ENCODE measurements at places on chromosomes 16 and 17.

GRCh38 chr17:78117027-78117981 is 11.3 kb downstream of the TMC6 start:
- no peak for DNase-seq

DNA sequence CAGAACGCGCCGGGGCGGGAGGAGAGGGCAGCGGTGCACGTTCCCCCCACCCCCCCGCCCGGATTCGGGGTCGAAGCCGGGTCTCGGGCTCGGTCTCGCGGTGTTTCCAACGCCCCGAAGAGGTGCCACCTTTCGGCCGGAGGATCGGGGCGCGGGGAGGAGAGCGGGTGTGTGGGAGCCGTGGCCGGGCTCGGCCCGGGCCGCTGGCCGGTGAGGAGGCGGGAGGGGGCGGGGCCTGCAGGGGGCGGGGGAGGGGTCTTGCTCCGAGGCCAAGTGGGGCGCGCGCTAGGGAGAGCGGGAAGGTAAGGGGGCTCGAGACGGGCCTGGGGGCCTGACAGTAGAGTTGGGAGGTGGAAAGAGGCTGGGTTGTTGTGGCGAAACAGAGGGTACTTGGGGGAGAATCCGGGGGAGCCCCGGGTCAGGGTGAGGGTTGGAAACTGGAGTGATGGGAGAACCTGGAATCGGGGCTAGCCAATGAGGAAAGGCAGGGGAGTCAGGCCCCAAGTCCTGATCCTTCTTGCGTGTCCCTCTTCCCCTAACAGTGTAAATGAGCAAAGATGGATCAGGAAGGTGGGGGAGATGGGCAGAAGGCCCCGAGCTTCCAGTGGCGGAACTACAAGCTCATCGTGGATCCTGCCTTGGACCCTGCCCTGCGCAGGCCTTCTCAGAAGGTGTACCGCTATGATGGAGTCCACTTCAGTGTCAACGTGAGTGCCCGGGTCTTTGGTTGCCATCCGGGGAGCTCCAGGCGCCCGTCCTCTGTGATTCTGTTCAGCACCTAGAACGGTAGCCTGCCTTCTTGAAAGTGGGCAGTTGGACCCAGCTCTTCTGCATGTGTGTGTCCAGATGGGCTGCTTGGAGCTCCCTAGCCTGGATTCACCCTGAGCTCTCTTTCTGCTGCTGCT is 873 bp downstream of the SETD1A start:
- no peak for DNase-seq

GRCh38 chr17:80416940-80417293 is 1.9 kb downstream of the ENDOV start:
- no peak for DNase-seq

DNA sequence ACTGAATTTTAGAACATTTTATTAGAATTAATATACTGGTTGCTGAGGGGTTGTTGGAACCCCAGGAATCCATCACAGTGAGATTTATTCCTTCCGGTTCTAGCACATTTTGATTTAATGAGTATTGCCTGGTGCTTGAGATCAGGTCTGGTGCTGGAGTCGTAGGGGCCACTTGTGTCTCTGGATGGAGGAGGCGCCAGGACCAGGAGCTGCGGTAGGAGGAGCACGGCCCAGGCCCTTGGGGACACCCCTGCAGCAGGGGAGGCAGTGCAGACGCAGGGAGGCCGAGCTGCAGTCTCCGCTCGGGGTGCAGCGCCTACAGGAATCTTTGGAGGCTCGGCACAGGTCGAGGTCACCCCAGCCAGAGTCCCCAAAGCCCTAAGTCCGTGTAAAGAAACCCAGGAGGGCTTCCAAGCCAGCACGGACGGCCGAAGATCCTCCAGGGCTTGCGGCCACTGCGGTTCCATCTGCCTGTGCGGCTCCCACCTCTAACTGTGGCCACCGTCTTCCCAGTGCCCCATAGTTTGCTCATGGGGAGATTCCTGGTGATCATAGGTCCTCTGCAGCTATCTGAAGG is 66.2 kb upstream of the CREBBP start:
- no peak for DNase-seq

DNA sequence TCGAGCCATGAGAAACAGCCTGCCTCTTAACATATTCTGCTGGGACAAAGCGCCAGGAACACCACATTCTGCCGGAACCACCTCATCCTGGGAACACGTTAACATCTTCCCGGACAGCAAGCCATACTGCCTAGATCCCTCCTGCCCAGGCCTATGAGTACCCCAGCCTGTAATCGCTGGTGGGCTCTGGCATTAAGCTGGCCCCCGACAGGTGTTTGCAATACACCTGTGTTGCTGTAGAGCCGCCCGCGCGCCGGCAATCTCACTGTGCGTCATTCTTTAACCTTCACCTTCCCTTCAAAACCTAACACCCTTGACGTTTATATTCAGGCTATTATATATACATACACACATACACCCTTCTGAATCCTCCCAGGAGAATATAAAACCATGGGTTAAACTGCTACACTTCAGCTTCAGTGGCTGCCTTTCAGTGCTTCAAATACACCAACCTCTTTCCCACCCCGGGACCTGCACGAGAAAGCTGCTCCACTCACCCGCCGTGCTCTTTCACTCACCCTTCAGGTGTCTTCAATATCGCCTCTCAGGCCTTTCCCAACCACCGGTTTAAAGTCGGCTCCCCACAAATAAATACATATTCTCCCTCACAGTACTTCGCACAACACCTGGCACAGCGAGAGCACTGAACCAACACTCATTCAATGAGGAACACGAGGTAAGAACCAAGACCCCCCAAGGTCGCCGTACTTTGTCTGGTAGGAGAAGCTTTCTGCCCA is 1.0 kb upstream of the ENDOV start:
- DNase-seq = no peak

DNA sequence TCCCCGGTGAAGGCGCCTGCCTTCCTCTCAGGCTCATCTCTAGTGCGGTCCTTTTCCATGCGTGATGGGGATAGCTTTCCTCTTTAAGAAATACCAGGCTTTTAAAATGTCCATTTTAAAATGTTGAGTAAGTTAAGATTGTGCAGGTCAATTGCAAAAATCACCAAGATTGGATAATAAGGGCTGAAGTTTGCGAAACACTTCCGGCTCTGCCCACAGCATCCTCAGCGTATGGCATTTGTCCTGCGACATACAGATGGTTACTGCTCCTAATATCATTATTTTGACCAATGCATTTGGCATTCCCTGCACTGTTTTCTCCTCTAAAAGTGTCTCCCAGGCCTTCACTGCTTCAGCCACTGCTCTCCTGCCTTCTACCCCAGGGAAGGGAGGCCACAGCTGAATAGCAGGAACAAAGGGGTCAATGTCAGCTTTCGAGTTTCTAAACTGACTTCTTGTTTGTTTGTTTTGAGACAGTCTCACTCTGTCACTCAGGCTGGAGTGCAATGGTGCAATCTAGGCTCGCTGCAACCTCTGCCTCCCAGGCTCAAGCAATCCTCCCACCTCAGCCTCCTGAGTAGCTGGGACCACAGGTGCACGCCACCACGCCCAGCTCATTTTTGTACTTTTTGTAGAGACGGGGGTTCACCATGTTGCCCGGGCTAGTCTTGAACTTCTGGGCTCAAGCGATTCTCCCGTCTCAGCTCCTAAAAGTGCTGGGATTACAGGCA is 91.9 kb downstream of the CRISPLD2 start:
- no peak for DNase-seq

GRCh38 chr16:72959301-72959996 is 88.5 kb downstream of the ZFHX3 start:
- DNase-seq = no peak

GRCh38 chr17:17710728-17711541 is 29.7 kb downstream of the RAI1 start:
- peak; percentile 66 for DNase-seq

DNA sequence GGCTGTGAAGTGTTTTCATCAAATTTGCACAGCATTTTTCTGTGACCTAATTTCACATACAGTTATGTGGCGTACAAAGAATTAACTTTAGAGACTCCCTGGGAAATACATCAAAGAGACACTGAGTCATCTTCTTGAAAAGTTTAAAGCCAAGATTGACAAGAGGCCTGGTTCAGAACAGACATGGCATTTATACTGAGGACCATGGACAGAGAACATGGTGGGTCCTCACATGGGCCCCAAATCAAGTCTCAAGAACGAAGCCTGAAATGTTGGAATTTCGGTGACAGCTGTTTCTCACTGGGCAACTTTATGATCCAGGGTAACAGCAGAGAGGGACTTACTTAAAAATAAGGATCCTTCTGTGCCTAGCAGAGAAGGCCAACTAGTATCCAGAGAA is 311.5 kb upstream of the KCNJ16 start:
- no peak for DNase-seq

GRCh38 chr16:86496929-86497461 is 13.3 kb upstream of the FOXF1 start:
- no peak for DNase-seq

DNA sequence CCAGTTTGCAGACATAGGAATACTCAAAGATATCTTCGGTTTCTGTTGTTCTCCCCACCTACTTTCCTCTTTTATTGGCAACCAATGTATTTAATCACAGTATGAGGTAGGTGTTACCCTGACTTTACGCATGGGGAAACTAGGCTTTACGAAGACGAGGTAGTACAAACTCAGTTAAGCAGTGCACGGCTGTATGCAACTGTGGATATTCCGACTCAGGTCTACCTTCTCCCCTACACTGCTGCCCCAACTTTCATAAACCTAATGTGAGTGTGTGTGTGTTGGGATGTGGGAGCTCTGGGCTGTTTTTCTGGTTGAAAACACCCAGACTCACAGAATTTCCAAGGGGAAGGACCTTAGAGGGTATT is 1.2 kb upstream of the GPT2 start:
- DNase-seq = no peak

DNA sequence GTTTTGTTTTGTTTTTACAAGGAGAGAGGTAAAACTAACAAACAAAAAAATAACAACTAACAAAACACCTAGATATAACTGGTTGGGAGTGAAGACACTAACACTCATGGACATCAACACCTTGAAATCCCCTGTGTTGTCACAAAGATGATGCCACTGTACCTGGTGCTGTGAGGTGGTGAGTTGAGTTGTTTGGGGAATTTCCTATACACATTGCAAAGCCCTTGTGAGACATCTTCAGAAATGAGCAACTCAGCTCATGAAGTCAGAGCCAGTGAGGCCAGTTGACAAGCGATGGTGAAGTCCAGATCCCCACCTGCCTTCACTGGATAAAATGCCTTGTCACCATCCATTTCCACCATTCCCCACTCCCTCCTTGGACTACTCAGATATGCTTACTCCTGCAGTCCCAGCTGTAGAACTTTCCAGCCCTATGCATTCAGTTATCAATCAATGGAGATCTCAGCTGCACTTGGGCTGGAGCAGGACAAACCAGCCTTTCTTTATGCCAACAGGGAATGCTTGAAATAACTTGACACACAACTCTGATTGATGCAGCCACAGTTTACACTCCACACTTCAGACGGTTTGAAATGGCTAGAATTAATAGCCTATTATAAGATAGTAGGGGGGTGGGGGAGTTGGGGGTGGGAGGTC is 22.2 kb downstream of the ANKFN1 start:
- no peak for DNase-seq

DNA sequence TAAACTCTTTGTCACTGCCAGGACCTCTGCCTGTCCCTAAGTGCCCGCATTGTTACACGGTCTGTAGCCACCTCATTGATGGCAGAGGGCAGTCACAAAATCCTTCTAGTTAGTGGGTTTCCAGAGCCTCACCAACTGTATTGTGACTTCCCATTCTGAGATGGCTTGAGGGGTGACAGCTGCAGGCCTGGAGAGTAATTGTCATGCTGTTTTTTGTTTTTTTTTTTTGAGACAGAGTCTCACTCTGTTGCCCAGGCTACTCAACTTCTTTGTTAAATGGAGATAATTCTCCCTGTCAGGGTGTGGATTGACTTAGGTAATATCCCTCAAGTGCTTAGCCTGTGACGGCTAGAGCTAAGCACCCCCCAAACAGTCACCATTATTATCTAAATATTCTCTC is 77.9 kb downstream of the SDR42E1 start:
- DNase-seq = no peak

DNA sequence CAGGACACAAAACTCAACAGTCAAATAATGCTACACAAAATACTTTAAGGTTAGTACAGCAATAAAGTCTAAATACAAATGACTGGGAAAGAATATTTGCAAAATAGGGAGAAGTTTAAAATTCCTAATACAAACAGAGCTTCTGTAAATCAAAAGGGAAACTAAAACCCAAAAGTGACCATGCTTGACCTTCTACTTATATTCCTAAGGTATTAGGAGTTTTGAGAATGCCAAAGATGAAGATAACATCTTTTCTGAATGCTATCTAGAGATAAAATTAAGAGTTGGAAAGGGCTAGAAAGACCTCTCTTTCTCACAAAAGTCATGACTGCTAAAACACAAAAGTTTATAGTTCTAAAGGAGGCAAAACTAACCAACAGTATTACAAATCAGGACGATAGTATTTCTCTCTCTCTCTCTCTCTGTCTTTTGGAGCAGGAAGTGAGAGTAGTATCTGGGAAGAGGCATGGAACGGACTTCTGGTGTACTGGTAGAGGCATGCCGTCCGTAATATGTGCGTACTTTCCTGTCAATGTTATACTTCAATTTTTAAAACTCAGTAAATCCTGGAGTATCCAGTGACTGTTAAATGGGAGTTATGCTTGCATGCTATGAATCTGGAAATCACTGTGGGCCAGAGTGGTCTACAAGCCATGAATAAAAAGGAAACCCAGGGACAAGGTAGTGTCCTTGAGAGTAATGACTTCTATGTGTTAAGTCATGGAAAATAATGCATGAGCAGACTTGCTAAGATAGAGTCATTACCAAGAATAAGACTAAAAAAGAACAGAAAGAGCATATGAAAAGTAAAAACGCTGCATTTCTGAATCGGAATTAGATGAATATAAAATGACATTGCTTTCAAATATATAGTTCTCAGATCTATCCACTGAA is 49.7 kb upstream of the ANKFY1 start:
- DNase-seq = no peak

DNA sequence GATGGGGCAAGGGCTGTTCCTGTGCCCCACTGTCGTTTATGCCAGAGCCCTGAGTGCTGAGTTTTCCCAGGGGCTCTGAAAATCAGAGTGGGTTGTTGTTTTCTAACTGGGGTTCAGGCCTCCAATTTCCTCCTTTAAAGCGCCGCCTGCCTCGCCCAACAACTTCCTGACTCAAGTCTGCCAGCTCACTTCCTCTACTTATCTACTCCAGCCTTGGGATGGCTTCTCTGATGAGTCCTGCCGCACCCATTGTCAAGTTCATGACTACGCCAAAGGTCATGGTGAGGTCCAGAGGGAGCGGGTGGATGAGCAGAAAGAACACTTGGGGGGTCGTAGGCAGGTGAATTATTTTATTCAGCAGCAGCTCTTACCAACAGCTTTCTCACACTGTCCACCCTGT is 104.7 kb downstream of the UTP18 start:
- DNase-seq = no peak
